Activated naive CD8-positive, alpha-beta T cell treated with anti-CD3 and anti-CD28 coated beads, Interleukin-2, amount 10 ng/mL, durations not matched to agents 7 days and 5 days (primary cell): ENCODE measurements at places on chromosomes 13 and 19. TPM values are rescaled to one million over a fixed set of nuclear protein-coding genes. Genes with fewer than 3 reads are reported as not detected.

The C5AR1 gene
- total RNA-seq = 4.0 TPM

The GRK1 gene
- total RNA-seq = not detected

The ZNF563 gene
- 6.3 TPM for total RNA-seq

The CRLF1 gene
- total RNA-seq = not detected

The CYP2A7 gene
- total RNA-seq = not detected

The SCN1B gene
- total RNA-seq = 1.2 TPM
